ENCODE measurements at places on chromosomes 4 and X.

- no peak for DNase-seq
These were observed 8.2 kb upstream of the ZRSR2 start for GRCh38 chrX:15781961-15782699.

GRCh38 chr4:23337292-23337691 is 552.6 kb downstream of the PPARGC1A start:
- DNase-seq, result no peak

DNA sequence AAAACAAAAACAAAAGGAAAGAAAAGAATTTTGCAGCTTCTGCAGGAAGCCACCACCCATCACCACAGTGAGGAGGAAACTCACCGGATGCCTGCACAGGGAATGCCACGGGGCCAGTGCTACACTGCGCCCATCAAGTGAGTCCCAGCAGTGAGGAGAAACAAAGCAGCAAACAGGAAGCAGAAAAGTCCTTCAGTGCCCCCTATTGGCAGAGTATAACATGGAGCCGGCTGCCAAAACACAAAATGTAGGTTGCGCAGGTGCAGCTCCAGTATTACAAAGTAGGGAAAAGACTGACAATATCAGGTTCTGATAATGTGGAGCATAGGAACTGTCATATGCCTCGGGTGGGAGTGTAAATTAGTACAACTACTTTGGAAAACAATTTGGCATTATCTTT is 23.3 kb upstream of the SCML2 start:
- no peak for DNase-seq

DNA sequence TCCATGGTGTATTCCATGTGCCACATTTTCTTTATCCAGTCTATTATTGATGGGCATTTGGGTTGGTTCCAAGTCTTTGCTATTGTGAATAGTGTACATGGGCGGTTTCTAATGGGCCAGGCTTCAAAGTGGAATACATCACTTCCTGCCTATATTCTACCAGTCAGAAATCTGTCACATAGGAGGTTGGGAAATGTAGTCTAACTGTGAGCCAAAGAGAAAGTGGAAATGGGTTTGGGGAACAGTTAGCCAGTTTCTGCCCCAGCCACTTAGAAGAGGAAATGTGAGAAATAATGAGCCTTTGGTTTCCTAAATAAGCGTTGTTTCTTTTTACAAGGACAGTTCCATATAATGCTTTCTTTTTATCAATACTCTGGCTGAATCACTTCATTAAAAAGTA is 85.1 kb upstream of the AP1S2 start:
- DNase-seq, result no peak

DNA sequence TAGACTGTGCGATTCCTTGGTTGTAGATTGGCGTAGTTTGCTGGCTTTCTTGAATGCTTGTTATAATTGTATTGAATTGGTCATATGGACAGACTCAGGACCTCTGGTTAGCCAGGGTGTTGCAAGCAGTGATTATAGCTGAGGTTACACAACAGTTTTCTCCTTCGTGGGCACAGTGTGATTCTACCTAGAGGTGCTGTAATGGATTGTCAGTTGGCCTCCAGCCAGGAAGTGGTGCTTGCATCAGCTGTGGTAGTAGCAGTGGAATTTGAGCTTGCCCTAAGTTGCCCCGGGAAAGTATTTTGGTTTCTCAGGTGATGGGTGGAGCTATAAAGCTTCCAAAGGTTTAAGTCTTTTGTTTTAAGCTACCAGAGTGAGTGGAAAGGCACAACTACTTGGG is 23.1 kb upstream of the GABRG1 start:
- no peak for DNase-seq

DNA sequence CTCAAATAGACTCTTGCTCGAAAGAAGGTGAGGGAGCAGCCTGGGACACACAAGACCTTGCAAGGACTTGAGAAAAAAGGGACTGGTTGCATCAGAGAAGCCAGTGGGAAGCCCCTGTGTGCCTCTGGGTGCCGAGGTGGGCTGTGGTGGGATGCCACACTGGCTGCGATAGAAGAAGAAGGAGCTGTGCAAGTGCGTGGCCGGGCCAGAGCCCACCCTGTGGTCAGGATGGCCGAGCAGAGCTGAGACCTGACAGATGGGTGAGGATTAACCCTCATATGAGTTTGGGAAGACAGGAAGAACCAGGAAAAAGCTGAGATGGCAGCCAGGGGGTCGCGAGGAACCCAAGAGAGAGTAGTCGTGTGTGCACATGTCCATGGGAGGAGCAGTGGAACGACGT is 44.6 kb upstream of the HGFAC start:
- DNase-seq, result no peak

DNA sequence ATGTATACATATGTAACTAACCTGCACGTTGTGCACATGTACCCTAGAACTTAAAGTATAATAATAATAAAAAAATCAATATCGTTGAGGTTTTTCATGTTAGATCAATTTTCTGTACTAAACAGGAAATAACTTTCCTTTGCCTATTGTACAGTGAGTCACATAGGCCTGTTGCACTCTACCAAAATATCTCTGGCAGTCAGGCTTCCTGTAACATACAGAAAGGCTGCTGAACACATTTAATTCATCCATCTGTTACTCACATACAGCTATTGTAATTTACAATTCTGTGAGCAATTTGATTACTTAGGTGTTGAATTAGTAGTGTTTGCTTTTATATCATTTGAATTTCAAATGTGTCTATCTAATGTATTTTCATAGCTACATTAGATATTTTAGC is 427.8 kb downstream of the TMA16 start:
- DNase-seq, result no peak

DNA sequence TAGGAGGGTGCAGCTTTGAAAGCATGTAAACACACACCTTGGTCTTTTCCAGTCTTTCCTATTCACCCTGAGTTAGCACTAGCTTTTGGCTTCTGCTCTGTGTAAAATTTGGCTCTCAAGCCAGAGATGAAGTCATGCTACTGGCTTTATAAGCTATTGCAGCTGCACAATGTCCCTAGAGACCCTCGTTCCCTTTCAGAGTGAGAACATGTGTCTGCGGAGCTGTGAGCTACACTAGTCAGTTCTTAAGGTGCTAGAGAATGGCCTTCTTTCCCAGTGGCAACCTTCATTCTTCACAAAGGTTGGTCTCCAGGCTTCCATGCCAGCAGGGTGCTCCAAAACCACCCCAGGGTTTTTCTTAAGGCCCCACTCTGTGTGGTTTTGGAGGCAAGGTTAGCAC is 199.1 kb downstream of the SPATA18 start:
- DNase-seq, result no peak

DNA sequence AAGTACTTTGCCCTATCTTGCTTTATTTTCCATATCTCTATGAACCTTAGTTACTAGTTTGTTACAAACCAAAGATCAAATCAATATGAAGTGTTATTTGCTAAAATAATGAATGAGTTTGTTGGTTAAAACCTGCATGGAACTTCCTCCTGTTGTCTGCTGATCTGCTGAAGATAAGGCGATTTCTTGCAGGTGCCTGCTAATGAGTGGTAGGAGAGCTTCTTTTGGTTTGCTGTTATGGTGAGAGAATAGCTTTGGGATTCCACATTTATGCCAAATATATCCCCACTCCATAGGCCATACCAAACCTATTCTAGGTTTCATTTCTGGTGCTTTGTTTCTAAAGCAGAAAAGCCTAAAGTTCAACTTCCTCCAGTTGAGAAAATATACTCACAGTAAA is 103.8 kb upstream of the PCDH10 start:
- no peak for DNase-seq

GRCh38 chr4:26242451-26242850 is 78.4 kb upstream of the RBPJ start:
- DNase-seq, result no peak

- DNase-seq, result no peak
These were observed 12.9 kb downstream of the TMEM131L start for GRCh38 chr4:153479101-153479500.

- no peak for DNase-seq
These were observed 41.3 kb upstream of the CCKAR start for GRCh38 chr4:26531491-26532116.

DNA sequence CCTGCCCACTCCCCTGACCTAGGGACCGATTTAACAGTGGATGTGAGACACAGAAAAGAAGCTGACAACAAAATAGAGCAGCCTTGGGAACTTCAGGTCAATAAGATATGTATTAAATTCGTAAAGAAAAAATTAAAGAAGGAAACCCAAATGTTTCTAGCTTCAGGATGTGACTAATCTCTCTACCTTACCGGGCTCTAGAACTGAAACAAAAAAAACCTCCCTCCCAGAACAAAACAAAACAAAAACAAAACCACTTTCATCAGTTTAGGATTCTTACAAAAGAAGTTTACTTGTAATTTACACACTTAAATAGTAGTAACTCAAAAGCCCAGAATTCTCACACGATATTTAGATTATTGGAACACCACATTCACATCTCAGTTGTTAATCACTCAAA is 185.8 kb upstream of the RPS6KA3 start:
- no peak for DNase-seq

DNA sequence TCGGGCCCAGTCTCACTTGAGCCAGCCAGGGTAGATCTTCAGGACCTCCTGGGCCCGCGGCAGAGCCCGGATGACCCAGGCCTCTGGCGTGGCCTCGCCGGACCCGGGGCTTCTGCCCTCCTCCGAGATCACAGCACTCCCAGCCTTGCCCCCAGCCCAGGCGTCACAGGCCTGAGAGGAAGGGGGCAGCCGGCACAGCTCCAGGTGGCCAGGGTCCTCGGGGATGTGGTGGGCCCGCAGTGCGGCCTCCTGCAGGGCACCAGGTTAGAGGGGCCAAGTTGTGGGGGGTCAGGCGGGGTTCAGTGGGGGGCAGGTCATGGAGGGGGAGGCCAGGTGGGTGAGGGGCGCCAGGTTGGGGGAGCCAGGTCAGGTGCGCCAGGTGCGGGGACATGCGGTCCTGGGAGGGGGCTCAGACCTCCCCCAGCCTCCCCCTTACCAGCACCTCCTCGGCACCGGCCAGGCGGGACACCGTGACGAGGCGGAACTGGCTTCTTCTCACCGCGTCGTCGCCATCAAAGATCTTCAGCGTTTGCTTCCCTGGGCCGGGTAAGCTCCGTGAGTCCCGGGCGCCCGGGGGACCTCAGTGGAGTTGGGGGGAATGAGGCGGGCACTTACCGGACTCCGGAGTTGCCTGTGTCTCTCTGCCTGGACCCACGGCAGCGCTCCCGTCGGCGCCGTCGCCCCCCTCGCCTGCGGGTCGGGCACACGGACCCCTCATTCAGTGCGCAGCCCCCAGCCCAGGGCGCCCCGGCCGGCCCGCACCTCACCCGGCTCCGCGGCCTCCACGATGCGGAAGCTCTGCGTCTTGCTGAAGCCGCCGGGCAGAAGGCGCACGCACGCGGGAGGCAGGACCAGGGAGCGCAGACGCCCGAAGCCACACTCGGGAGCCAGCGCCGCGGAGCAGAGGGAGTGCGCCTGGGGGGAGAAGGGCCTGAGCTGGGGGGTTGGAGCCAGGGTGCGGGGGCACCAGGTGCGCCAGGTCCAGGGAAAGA is 6.0 kb downstream of the DGKQ start:
- DNase-seq, result no peak

DNA sequence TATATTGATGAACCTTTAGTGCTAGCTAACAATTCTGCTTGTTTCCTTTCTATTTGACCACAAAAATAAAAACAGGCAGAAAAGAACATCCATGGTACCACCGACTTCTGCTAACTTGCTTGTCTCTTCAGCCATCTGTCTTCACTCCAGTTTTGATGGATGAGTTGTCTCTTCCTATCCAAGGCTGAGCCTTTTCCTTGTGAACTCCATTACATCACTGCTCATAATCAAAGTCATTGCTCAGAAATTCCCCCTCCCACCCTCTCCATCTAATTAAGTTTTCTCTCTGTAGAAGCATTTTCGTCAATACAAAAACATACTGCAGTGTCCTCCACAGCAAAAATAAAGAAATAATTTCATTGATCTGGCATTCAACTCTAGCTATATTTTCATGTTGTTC is 184.4 kb downstream of the SPCS3 start:
- DNase-seq, result no peak

DNA sequence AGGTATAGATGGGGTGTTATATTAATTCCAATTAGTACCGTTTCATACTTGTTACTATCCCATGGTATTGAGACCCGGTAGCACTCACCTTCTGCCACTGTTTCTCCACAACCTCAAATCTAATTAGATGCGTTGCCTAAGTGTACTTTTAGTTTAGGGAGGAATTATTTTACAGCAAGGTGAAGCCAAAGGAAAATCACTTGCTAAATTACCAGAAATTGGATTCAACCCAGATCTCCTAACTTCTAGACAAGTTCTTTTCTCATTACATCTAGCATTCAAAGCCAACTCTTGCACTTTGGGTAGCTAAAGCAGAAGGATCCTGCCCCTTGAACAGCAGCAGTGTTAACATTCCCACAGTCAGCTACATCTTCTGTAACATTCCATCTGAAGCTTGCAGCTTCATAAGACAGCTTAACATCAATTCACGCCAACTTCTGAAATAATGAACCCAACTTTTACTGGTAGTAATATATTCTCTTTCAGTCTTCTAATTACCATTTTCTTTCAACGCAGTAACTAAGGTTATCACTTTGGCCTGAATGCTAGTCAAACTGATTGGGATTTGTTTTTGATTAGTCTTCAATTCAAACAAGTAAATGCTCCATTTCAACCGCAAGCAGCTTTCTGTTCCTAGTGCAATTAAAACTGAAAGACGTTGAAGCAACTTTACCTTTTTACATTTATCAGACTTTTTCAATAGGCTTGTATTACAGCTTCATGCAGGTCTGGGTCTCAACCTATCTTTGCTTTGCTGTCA is 934 bp upstream of the SEC31A start:
- no peak for DNase-seq

All from GM04503 (cell line).